ENCODE measurements at places on chromosomes 11 and 22.

DNA sequence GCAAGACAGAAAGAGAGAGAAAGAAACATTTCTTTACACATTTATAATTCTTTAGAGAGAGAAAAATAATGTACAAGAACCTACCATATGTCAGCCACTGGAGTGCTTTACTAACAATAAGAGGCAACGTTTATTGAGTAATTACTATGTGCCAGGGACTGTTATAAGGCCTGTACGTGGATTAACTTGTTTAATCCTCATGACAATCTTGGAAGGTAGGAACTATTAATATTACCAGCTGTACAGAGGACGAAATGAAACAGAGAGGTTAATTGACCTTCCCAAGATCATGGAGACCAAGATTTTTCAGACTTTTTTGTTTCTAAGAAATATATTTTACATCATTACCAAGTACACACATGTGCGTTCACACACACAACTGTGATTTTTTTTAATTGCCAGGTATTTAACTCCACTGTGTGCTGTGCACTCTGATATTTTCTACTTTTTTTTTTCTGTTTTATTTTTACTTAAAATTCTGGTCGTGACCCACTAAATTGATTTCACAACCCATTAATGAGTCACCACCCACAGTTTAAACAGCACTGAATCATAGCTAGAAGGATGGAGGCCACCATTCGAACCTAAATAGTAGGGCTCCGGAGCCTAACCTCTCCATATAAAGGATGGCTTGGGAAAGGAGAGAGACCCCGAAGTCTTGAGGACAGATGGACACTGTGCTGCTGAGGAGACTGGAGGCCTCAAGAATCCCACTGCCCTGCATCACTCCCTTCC is 21.4 kb downstream of the CREB3L1 start:
- no peak for DNase-seq

DNA sequence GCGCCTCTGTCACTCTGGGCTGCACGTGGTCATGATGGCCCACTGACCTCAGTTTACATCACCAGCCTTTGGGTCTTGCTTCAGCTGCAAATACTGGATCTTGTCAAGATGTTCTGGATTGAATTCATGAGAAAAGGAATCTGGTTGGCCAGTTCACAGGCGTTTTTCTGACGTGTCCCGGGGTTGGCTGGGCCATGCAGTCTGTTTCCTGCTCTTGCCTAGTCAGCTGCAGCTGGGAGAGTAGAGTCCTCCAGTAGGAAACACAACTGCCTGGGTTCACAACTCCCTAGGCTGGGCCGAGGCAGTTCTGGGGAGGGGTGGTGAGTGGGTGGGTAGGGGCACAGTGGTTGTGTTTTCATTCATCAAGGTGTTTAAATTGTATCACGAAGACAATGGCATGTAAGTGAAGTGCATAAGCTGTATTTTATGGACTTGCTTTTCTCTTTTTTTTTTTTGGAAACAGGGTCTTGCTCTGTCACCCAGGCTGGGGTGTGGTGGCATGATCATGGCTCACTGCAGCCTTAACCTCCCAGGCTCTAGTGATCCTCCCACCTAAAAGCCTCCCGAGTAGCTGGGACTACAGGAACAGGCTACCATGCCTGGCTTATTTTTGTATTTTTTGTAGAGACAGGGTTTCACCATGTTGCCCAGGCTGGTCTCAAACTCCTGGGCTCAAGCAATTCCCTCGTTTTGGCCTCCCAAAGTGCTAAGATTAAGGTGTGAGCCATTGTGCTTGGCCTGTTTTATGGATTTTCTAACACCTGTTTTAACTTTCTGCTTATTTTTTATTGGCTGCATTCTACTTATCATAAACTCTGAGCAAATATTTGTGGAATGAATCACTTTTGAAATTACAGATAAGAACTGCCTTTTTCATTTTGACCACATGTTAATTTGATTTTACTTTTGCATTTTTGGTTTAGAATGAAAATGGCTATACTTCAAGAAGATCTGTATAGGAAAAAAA is 54.0 kb upstream of the PITPNB start:
- DNase-seq = no peak

GRCh38 chr22:27111796-27112672 is 454.6 kb downstream of the MIAT start:
- DNase-seq = no peak

DNA sequence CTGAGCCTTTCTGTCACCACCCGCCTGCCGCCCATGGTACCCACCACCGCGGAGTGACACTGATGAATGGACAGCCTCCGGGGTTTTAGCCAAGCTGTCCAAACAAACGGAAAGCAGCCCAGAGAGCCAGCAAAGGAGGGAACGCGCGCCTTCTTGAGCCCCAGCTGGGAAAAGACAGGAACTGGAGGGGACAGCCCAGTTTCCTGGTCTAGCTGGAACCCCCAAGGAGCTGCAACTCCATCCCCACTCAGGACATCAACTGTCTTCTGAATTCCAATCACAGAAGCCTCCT is 33.7 kb downstream of the SHISAL1 start:
- DNase-seq = no peak

DNA sequence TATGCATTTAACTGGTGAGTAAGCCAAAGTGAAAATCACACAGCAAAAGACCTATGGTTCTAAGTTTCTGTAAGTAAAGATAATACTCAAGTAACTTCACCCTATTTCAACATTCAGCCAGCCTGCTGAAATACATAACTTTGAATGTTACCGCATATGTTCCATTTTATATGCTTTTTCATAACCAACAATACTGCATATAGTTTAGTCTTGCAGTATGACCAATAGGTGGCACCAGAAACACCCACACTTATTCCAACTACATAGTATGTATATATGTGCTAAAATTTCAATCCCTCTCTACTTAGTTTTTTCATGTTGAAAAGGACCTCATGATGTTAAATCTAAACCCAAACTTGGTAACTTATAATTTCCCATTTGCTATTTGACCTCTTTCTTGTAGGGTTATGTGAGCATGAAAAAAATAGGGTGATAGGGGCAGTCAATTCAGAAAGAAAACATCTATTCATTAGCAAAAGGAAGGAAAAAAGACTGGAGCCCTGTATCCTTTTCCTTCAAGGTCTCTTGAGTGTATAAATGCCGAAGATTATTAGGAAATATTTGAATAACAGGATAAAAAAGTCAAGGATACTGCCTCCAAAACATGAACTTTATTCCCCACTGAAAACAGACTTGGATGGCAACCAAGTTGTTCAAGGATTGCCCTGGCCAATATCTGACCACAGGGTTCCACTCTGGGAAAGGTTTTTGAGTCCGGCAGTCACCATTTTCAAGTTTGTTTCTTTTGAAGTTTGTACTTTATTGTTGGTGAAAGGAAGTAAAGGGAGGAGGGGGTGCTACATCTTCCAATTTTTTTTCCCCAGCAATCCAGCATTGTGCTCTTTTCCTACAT is 23.8 kb upstream of the FZD4 start:
- DNase-seq = no peak

DNA sequence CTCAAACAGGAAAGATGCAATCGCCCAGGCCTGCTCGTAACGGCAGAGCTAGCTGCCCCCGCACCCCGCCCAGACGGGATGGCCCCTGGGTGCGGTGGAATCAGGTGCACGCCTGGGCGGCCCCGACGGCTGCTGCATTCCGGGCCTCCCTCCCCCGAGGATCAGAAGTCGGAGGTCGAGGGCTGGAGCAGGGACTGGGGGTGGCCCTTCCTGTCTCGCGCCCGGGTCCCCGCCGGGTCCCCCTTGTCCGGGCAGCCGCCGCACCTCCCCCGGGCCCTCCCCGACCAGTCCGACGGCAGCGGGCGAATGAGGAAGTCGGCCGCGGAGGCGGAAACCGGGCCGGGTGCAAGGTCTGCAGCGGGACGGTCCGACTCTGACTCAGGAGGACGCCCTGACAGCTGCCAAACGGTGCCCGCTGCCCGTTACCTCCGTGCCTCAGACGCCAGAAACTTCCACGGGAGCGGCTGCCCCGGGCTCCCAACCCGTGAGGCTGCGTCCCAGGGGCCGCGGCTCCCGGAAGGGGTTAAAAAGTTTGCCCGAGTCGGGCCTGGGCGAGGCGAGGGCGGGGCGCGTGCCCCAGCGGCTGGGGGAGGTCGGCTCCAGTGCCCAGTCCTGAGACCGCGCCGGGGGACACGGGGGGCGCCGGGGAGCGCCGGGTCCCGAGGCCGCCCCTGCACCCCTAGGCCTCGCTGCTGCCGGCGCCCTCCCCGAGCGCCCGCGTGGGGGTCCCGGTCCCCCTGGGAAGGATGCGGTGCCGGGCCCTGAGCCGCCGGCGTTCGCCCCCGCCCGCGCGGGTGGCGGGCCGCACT is 663 bp downstream of the MYH9 start:
- no peak for DNase-seq

- DNase-seq = no peak
Observed at GRCh38 chr22:38080850-38081635, 2.9 kb downstream of the SLC16A8 start.

GRCh38 chr11:128933481-128934178 is 9.0 kb downstream of the TP53AIP1 start:
- no peak for DNase-seq

GRCh38 chr11:134749040-134749839 is 337.2 kb upstream of the B3GAT1 start:
- no peak for DNase-seq

DNA sequence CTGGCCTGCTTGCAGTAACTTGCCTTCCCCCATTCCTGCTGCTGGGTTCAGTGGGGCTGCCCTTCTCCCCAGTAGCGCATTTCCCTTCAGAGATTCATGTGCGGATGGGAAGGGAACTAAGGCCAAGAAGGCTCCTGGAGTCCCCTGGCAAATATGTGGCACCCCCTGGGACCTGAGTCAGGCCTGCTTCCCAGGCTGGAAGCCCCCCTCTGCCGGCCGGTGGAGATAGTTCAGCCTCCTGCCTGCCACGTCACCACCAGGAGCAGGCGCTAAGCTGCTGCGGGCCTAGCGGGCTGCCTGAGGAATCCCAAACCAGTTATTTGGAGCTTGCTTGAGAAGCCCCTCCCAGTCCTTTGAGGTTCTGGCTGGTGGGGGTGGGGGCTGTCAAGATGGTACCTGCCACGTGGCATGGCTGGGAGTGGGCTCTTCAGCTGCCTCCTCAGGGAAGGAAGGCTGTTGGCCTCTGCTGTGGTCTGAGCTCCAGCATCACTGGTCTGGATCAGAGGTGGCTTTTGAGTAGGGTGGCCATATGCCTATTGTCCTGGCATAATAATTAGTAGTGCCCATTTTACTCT is 2.0 kb downstream of the SERPINH1 start:
- DNase-seq = no peak

GRCh38 chr22:29167032-29167911 is 38.4 kb upstream of the EMID1 start:
- peak; percentile 81 for DNase-seq

- DNase-seq = no peak
Observed at GRCh38 chr11:71936825-71937224, 8.0 kb downstream of the RNF121 start.

DNA sequence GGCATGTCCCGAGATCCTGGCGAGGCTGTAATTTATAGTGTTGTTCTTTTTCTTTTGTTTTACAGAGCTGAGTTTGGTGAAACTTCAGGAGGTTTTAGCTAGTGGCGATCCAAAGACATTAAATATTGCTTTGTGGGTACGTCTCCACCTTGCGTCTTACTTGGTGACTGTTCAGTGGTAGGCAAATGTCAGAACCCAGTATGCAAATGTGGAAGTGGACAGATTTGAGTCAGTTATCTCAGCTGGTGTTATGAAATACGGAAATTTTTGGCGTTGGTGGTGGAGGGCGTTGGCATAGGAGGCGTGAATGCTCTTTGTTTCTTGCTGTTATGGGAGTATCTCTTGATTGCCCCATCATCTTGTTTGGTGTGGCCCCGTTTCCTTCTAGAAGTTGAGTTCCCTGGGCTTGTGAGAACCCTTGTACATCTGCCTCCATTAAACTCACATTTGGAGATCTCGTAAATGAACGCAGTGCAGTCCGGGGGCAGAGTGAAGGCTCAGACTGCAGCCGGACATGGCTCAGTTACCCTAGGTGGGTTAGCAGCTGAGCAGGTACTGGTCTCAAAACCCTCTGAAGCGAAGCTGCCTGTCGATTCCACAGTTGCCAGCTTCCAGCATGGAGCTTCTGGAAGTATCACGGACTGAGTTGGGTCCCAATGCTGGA is 39.9 kb downstream of the PTPRJ start:
- no peak for DNase-seq

DNA sequence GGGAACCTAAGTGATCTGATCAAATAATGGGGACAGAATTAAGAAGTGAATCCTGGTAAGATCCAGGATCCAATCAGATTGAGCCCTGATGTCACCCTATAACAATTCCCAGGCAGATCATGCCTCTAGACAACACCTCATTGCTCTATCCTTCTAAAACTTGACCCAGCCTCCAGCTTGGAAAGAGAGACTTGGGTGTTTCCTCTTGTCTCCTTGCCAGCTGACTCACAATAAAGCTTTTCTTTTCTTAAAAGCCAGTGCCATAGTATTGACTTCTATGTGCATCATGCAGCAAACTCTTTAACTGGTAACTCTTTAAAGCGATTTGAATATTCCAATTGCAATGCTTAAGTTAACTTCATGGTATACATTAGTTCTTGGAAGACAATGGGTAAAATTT is 109.6 kb upstream of the CHORDC1 start:
- no peak for DNase-seq

DNA sequence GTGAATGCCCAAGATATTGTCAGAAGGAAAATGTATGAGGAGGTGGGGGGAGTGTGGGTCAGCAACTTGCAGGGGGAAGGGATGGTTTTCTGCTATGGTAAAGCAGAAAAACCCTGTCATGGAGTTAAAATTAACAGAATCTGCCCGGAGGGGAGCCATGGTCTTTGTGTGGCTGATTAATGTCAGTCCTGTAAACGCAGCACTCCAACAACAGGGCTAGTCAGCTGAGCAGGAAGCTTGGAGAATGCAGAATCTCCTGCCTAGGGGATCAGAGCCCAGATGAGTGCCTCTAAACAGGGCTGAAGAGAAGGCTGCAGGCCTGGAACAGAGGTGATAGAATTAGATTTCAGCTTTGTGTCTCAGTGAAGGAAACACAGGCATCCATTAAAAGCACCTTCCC is 140.9 kb upstream of the MTNR1B start:
- DNase-seq = no peak

DNA sequence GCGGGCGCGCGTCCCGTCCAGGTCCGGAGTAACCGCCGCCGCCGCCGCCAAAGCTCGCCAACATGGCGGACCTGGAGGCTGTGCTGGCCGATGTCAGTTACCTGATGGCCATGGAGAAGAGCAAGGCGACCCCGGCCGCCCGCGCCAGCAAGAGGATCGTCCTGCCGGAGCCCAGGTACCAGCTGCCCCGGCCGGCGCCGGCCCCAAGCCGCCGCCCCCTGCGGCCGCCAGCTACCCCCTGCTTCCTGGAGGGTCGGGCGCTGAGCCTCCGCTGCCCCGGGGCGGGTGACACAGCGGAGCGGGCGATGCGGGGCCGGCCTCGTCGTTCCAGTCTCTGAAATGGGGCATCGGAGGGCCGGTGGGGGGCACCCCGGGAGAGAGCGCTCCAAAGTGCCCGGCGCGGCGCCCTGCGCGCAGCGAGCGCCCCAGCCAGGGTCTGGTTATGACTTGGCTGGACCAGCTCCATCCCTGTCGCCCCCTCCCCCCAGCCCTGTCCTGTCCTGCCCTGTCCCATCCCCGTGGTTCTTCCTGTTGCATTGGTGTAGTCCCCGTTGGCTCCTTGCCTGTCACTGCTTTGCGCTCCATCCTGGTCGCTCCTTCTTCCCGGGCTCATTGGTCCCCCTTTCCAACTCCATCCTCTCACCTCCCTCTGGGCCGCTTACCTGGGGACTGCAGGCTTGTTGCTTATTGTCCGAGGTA is 653 bp downstream of the GRK3 start:
- DNase-seq = no peak

Data from GM19239 (cell line).